ENCODE measurements at places on chromosomes 16 and 17.

- no peak for DNase-seq
Observed at GRCh38 chr17:17724307-17725010, 43.2 kb downstream of the RAI1 start.

- no peak for DNase-seq
Observed at GRCh38 chr16:71693164-71693563, 31.3 kb downstream of the PHLPP2 start.

DNA sequence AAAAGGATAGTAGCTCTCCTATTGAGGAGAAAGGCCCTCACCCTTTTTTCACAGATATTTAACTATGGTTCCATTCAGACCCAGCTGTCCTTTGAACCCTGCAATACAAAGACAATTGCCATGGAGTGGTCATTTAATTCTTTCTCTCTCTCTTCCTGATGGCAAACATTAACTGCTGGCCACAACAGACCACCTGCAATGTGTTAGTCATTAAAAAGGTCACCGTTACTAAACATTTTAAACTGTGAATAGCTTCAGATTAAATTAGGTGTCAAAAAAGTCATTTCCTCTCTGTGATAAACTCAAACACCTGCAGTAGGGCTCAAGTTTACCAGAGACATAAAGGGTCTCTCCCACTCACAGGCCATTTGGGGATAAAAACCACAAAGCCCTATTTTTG lies 697.2 kb downstream of the TOX3 start:
- DNase-seq = no peak

GRCh38 chr16:50925758-50926357 lies 184.0 kb downstream of the CYLD start:
- no peak for DNase-seq

DNA sequence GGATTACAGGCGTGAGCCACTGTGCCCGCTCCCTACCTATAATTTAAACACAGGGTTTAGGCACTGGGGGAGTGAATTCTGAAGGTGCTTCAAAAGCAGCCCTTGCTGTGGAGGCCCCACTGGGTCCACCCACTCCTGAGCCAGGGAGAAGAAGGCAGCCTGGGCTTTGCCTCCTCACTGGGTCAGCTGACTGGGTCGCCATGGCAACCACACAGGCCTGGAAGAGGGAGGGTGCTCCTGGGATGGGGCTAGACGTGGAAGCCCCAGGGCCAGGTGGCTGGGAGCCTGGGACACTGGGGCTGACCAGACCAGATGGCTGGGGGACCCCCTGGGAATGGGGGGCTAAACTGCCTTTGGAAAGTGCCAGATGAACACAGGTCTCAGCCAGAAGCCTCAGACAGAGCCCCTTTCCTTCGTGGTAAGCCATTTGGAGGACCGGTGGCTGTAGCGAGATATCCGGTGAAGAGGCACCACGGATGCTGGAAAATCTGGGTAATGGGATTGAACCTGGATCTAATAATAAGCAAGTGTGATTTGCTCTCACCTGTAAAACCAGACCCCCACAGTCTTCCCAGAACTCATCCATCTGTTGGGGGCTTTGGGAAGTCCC lies 32.9 kb downstream of the TRARG1 start:
- DNase-seq = no peak

DNA sequence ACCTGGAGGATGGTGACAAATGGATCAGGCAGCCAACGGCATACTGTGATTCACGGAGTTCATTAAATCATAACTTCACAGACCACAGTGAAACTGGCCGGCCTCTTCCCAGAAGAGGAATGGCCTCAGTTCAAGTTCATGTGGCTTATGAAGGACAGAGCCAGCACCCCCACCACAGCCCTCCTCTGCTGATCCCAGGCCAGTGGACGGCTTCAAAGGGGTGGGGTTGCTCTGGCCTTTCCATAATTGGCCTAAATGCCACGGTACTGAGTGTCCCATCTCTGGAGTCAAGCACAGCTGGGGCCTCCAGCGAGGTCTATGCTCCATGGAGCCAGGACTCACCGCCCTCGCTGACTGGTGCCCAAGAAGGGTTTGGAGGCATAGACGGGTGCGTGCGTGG lies 21.4 kb downstream of the GALNS start:
- no peak for DNase-seq

DNA sequence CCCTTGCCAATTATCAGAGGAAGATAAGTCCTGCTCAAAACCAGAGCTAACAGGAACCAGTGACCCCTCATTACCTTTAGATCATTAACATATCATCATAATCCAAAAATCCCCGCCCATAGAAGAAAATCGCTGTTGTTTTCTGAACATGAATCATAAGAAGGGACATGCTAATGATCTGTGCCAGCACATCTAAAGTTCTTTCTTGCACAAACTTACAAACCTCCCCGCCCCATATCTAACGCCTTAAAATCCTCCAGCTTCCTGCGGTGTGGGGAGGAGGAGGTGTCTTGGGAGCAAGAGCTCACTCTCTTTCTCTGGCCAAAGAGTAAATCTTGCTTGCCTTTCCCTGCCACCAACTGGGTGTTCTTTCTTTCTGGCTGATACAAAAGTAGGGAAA lies 78.3 kb downstream of the IRX3 start:
- DNase-seq = no peak

GRCh38 chr17:74639704-74640151 lies 16.2 kb upstream of the CD300E start:
- DNase-seq = no peak

DNA sequence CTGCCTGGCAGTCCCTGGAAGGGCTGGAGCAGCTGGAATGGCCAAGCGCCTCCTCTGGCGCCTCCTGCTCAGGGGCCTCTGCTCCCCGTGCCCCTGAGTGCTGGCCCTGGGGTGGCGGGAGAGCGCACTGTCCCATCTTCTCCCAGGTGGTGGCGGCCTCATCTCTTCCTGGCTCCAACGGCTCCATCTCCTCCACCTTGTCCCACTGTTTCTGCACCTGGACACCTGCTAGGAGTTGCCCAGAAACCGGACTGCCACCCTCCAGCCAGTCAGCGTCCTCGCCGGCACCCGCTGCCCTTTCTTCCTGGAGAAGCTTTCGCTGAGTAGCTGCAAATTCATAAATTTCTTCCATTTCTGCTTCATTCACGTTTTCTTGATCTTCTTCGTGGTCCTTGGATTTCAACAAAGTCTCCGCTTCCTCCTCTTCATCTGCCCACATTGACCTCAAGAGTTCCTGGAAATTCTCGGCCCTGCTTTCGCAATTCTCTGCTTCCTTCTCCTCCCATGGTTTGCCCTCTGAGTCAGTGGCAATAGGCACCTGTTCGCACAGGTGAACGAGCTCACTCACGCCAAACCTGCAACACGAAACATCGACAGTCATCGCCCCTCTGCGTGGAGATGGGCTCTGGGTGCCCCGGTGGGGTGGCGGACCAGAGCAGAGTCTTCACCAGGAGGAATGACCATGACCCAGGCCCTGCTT lies 13.7 kb upstream of the NLRC3 start:
- peak; percentile 10 for DNase-seq
